ENCODE measurements at places on chromosomes 5 and 9. TPM values are rescaled to one million over a fixed set of nuclear protein-coding genes. Genes with fewer than 3 reads are reported as not detected.

The HNRNPA0 gene
- total RNA-seq, result 14.5 TPM

The GPR151 gene
- not detected for total RNA-seq

The PCDHGA7 gene
- 0.65 TPM for total RNA-seq

The IFNB1 gene
- total RNA-seq, result not detected

The GFM2 gene
- 25.9 TPM for total RNA-seq

The NR5A1 gene
- not detected for total RNA-seq

The LECT2 gene
- not detected for total RNA-seq

The HRCT1 gene
- total RNA-seq, result 0.32 TPM

The SLC46A2 gene
- not detected for total RNA-seq

The NFIL3 gene
- total RNA-seq, result 3.6 TPM

The CER1 gene
- not detected for total RNA-seq

The DMRT3 gene
- not detected for total RNA-seq

The CCNB1 gene
- 64.4 TPM for total RNA-seq

The WHRN gene
- total RNA-seq, result under 0.01 TPM

The PCDHGA5 gene
- 0.49 TPM for total RNA-seq

The FIBCD1 gene
- not detected for total RNA-seq

The ZNF474 gene
- not detected for total RNA-seq

The SOX30 gene
- not detected for total RNA-seq

The PCDHB9 gene
- total RNA-seq, result 0.31 TPM

Data from bladder microvascular endothelial cell (primary cell).